Esophagus squamous epithelium (tissue), 5 donors: ENCODE measurements at places on chromosomes 7 and 10. TPM values are rescaled to one million over a fixed set of nuclear protein-coding genes. Genes with fewer than 3 reads are reported as not detected.

- peaks cover 80% of the 10 kb centered on the region for H3K36me3 ChIP-seq
- no peaks in the 10 kb centered on the region for H3K4me1 ChIP-seq
- H3K27me3 ChIP-seq: no peaks in the 10 kb centered on the region
- no peak overlapping the region for H3K27ac ChIP-seq
- DNase-seq: no peak
Measured at GRCh38 chr7:30053068-30053467, 24.9 kb downstream of the PLEKHA8 start.

DNA sequence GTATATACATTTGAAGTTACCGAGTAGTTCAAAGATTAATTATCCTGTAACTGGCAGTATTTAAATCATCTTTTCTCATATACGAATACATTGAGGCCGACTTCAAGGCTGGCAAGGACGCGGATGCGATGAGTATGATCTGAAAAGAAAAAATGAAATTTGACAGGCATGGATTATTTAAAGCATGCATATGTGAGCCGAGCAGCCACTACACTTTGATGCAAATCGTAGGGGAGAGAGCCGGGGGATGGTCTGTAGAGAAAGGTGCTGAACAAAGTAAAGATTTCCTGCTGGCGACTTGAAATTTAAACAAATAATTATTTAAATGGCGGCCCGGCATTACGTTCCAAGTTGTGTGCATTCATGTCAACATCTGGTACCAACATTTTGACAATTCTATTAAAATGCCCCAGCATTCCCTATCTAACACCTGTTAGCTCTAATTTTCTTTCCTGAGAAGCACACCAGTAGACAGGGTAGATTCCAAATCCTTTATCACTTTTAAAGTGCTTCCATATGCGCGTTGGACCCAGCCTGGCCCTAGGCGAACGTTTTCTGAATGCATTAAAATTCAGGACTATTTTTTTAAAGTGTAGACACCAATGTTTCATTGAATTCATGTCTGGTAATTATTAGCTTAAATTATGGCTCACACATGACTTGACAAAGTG, 188.7 kb downstream of the EMX2 start:
- no peaks in the 10 kb centered on the region for H3K4me1 ChIP-seq
- H3K36me3 ChIP-seq: no peaks in the 10 kb centered on the region
- H3K4me3 ChIP-seq: no peak overlapping the region
- no peak for DNase-seq

MARVELD1 gene
- total RNA-seq: 4.0 TPM

BTBD16 gene
- not detected for total RNA-seq

- no peaks in the 10 kb centered on the region for H3K4me1 ChIP-seq
- H3K27ac ChIP-seq: peak overlapping the region; percentile 17
- H3K4me3 ChIP-seq: no peak overlapping the region
Measured at GRCh38 chr10:124992462-124993344, 50.8 kb downstream of the ZRANB1 start.

- H3K36me3 ChIP-seq: peaks cover 8% of the 10 kb centered on the region
- H3K4me3 ChIP-seq: no peak overlapping the region
- H3K27ac ChIP-seq: no peak overlapping the region
- H3K4me1 ChIP-seq: no peaks in the 10 kb centered on the region
- H3K27me3 ChIP-seq: no peaks in the 10 kb centered on the region
Measured at GRCh38 chr7:55488216-55488615, 84.1 kb downstream of the VOPP1 start.

DNA sequence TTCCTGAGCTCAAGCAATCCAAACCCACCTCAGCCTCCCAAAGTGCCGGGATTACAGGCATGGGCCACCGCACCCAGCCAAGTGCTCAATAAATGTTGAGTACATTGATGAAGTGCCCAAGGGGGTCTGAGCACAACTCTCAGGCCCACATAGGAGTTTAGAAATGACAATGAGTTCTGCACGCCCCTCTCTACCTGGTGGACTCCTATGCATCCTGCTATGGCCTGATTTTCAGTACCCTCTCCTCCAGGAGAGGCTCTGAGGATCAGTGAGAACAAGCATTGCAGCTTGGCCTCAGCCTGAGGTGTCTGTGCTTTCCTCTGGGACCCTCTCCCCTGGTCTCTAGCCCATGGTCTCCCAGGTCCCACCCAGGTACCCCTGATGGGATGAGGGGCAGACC, 20.9 kb upstream of the GRIFIN start:
- no peak overlapping the region for H3K4me3 ChIP-seq
- H3K27me3 ChIP-seq: no peaks in the 10 kb centered on the region
- no peak overlapping the region for H3K27ac ChIP-seq
- H3K36me3 ChIP-seq: no peaks in the 10 kb centered on the region
- no peak for DNase-seq

- no peaks in the 10 kb centered on the region for H3K36me3 ChIP-seq
- no peak overlapping the region for H3K4me3 ChIP-seq
- peak overlapping the region; percentile 45 for H3K27ac ChIP-seq
- no peaks in the 10 kb centered on the region for H3K27me3 ChIP-seq
- DNase-seq: no peak
- peaks cover 8% of the 10 kb centered on the region for H3K4me1 ChIP-seq
Measured at GRCh38 chr10:30816159-30816819, 186.7 kb upstream of the LYZL2 start.

ADCYAP1R1 gene
- 0.23 TPM for total RNA-seq

- DNase-seq: no peak
- no peaks in the 10 kb centered on the region for H3K36me3 ChIP-seq
- H3K27me3 ChIP-seq: no peaks in the 10 kb centered on the region
- peaks cover 4% of the 10 kb centered on the region for H3K4me1 ChIP-seq
Measured at GRCh38 chr7:106199813-106200364, 84.9 kb downstream of the NAMPT start.

DNA sequence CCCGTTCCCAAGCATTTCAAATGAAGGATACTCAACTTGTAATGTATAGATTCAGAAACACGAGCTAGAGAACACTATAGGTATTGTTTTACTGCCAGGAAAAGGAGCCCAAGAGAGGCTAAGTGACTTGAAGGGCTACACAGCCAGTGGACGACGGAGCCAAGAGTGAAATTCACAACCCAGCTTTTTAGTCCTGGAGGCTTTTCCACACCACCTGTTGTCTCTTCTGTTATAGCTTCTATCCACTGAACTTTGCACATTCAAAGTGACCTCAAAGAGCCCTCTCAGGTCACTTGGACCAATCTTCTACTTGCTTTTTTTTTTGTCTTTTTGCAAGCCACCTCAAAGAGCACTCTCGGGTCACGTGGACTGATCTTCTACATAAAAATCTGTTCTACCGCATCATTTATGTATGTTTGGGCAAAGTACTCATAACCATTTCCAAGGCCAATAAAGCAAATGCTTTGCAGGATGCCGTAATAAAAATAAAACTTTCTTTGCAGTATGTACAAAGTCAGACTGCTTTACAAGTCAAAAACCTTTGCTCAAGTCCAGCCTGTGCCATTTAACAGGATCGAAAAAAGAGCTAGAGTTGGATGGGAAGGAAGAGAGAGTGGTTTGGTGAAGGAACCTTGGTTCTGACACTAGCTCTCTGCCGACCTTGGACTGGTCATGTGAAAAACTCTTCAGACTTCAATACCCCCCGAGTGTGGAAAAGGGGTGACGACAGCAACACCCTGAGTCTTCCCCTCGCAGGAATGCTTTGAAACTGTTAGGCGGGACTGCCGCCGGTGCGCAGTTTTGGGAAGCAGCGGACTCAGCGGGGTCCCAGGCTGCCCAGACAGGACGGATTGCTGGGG, 821 bp downstream of the SLC35B4 start:
- peaks cover 6% of the 10 kb centered on the region for H3K4me1 ChIP-seq
- no peaks in the 10 kb centered on the region for H3K36me3 ChIP-seq
- no peak for DNase-seq

DNA sequence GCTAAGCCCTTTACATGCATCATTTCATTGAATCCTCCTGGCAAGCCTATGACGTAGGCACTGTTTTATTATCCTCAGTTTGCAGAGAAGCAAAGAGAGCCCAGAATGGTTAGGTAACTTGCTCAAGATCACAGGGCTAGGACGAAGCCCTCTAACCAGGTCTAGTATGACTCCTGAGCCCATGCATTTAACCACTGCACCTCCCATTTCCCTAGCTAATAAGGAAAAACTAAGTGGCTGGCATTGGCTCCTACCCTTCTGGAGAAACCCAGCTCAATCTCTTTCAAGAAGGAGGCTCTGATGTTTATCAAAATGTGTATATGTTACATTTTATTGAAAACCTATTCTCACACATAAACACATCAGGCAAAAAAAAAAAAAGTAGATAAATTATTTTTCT, 19.8 kb downstream of the MYOF start:
- peak overlapping the region; percentile 93 for H3K27ac ChIP-seq
- no peaks in the 10 kb centered on the region for H3K36me3 ChIP-seq
- no peak for DNase-seq
- peaks cover 82% of the 10 kb centered on the region for H3K4me1 ChIP-seq
- no peaks in the 10 kb centered on the region for H3K27me3 ChIP-seq

- peaks cover 18% of the 10 kb centered on the region for H3K4me1 ChIP-seq
- no peaks in the 10 kb centered on the region for H3K27me3 ChIP-seq
- DNase-seq: no peak
- H3K36me3 ChIP-seq: no peaks in the 10 kb centered on the region
- H3K4me3 ChIP-seq: no peak overlapping the region
Measured at GRCh38 chr10:93745408-93746065, 12.2 kb upstream of the LGI1 start.

DNA sequence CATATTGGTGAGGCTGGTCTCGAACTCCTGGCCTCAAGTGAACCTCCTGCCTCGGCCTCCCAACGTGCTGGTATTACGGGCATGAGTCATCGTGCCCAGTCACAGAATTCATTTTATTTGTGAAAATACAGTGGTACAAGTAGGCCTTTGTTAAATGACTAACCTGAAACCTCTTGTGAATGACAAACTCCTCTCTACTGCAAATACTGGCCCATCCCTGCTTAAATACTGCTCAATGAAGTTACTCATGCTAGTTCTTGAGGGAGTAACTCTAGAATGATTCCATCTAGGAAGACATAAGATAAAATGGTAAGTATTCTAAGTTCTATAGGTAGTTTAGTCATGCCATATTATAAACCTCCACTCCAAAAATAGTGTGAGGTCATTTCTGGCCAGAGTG, 80.7 kb downstream of the UBE2H start:
- DNase-seq: no peak
- no peak overlapping the region for H3K27ac ChIP-seq
- no peaks in the 10 kb centered on the region for H3K36me3 ChIP-seq
- no peak overlapping the region for H3K4me3 ChIP-seq
- H3K4me1 ChIP-seq: peaks cover 8% of the 10 kb centered on the region
- no peaks in the 10 kb centered on the region for H3K27me3 ChIP-seq

CNPY1 gene
- not detected for total RNA-seq

- no peak for DNase-seq
- no peak overlapping the region for H3K4me3 ChIP-seq
- H3K4me1 ChIP-seq: no peaks in the 10 kb centered on the region
- no peaks in the 10 kb centered on the region for H3K36me3 ChIP-seq
- no peak overlapping the region for H3K27ac ChIP-seq
Measured at GRCh38 chr10:90197766-90198165, 496.4 kb downstream of the KIF20B start.

DLX6 gene
- not detected for total RNA-seq

GRCh38 chr10:129784891-129785290, 179.2 kb downstream of the EBF3 start:
- H3K27me3 ChIP-seq: no peaks in the 10 kb centered on the region
- no peak for DNase-seq
- no peaks in the 10 kb centered on the region for H3K4me1 ChIP-seq
- no peaks in the 10 kb centered on the region for H3K36me3 ChIP-seq
